Activated CD4-positive, alpha-beta T cell treated with anti-CD3 and anti-CD28 coated beads for 36 hours (primary cell): ENCODE measurements at places on chromosomes 1 and 21. TPM values are rescaled to one million over a fixed set of nuclear protein-coding genes. Genes with fewer than 3 reads are reported as not detected.

The ADGRB2 gene
- total RNA-seq: 1.2 TPM

The RRP15 gene
- total RNA-seq: 30.5 TPM

The CELA2B gene
- not detected for total RNA-seq

The PRRC2C gene
- 233 TPM for total RNA-seq

The KIF17 gene
- 0.25 TPM for total RNA-seq

The UTS2 gene
- total RNA-seq: not detected

The TNFSF18 gene
- total RNA-seq: not detected

DNA sequence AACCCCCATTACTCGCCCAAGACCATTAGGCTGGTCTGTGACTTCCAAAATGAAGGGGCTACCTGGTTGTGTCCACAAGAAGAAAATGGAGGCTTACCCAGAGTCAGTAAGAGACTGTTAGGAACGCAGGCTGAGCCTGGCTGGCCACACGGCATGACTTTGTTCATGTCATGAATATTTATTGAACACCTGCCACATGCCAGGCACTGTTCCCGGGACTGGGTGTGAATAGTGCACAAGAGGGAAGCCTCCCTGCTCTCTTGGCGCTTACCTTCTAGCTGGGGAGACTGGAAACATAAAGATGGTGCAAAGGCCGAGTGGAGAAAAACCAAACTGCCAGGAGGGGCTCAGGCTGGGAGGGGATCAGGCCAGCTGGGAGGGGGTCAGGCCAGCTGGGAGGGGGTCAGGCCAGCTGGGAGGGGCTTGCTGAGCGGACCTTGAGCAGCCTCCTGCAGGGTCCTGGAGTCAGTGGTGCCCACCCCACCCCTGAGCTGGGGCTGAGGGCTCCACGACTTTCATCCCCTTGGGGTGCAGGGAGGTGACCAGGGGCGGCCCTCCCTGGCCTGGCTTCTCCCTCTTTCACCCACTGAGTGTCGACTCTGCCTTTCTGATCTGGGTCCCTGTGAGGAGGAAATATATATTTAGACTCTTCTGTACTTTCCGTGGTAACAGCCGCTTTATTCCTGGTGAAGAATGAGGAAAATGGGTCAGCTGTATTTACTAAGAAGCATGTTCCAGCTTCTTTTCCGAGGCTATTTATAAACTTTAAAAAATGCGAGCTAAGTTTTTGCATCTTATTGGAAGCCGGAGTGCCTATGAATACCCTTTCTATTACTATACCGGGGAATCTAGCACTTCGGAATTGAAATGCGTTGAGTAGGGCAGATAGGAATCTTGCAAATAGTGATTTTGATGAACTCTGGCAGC lies 139.0 kb downstream of the CAMTA1 start:
- no peak for DNase-seq

- no peak for DNase-seq
Measured at GRCh38 chr1:62341089-62341488, 21.9 kb upstream of the KANK4 start.

DNA sequence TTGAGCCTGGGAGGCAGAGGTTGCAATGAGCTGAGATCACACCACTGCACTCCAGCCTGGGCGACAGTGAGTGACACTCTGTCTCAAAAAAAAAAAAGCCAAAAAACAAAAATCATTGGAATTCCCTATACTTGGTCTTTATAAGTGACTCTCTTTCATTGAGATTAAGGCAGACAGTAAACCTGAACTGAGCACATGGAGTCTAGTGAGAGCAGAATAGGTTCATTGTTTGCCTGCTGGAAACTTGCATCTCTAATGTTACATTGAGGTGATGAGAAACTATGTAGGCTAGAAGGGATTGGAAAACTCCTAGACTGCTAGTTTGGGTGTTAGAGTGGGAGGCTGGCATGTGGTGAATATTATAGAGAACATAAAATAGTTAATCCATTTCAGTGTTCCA lies 25.4 kb downstream of the MAST2 start:
- DNase-seq: no peak

DNA sequence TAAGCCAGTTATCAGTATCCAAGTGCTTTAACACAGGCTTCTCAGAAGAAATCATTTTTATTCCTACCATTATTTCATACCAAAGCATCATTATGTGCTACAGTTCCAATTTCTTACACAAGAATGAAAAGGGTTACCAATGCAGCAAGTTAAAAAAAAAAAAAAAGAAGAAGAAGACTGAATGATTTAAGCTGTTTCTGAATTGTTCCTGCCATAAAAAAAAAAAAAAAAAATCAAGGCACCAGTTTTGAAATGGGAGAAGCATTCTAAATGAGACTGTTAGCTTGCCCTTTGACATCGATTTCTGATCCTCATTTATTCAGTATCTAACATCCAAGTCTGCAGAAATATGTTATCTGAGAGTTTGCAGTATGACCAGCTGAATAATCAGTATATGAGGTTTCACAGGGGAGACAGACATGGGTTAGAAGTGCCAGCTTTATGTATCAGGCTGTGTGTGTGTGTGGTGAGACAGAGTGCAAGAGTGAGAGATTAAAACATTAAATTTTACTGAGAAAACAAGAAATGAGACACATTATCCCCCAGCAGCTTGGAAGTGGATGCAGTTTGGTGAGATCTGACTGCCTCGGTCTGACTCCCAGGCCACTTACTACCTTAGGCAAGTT lies 105.8 kb downstream of the COLGALT2 start:
- no peak for DNase-seq

DNA sequence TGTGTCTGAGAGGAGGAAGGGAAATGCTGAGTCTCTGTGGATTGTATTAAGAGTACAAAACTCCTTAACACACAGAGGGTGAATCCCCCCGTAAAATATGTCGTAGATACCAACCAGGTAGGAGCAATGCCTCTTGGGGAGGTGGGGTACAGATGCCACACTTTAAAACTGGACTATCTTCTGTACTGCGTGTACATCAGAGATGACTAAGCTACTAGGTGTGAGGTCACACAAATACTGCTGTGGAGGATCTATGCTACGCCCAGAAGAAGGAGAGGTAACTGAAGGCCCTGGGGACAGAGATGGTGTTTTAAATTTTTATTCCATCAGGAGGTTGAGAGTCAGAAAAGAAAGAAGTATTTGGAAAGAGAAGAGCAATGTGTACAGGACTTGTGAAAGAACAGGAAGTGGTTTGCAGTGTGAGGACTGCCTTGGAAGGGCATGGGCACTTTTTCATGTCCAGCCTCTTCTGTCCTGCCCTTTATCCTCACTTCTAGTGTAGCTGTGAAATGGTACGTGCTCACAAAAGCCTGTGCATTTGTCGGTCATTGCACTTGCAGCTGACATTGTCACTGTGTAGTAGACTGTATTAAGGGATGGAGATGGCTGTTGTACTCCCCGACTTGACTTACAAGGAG lies 287.8 kb upstream of the CHRM3 start:
- DNase-seq: no peak

DNA sequence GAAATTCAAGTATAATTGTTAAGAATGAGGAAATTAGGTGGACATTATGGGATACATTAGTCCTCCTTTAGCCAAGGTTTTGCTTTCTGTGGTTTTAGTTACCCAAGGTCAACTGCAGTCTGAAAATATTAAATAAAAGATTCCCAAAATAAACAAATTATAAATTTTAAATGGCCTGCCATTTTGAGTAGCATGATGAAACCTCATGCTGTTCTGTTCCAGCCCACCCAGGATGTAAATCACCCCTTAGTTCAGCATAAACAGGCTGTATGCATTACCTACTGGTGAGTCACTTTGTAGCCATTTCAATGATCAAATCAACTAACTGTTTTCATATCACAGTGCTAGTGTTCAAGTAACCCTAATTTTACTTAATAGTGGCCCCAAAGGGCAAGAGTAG lies 132.5 kb upstream of the LYPLAL1 start:
- DNase-seq: no peak

DNA sequence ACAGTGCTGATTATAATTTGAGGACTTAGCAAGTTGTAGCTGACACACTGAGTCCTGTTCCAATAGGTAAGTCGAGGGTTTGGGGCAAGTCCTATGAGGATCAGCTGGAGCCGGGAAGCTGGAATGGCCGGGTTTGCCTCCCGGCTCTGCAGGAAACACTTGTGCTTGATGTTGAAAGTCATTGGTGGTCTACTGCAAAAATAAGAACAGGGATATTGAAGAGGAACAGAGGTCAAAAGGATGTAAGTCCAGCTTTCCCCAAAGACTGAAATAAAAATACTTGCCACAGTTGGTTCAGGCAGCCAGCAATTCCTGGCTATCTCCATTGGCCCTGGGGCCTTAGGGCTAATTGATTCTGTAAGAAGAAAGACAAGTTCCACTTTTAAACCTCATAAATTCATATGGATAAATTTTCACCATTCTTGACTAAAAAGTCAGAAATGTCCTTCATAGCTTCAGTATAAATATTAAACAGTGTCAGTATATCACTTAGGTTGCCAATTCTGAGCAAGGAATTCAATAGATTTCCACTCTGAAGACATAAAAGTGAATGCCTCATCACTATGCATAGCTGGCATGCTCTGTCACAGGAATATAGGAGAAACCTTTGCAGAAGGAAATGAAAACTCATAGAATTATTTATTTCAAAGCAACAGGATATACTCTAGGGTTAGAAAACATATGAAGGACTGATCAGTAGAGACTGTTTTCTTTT lies 165.2 kb downstream of the AK5 start:
- no peak for DNase-seq

DNA sequence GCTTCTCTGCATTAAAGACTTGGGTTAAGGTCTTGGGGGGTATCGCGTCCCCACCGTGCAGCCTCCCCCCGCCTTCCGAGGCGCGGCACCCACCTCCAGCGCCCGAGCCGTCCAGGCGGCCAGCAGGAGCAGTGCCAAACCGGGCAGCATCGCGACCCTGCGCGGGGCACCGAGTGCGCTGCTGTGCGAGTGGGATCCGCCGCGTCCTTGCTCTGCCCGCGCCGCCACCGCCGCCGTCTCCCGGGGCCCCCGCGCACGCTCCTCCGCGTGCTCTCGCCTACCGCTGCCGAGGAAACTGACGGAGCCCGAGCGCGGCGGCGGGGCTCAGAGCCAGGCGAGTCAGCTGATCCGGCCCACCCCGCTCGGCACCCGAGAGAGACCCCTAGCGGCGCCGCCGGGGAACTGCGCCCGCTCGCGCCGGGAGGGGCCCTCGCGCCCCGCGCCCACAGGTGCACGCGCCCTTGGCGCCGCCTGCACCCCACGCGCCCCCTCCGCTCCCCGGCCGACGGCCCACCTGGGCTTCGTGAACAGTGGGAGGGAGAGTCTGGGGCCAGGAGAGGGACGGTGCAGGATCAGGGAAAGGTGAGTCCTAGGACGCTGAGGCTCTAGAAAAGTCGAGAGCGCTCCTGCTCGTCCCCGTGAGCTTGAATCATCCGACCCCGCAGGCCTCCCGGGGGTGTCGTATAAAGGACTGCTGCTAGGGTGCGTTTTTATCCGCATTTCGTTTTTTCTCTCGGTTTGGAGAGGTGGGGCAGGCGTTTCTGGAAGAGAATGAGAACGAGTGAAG lies at the start of gene APP:
Gene APP, minus strand, starts transcription at position 300 of the 787 bp plus-strand sequence. Its CDS starts 150 bp downstream, at position 150.
- peak; percentile 93 for DNase-seq

- DNase-seq: no peak
Measured at GRCh38 chr1:111285879-111286278, 4.8 kb upstream of the CHIA start.

DNA sequence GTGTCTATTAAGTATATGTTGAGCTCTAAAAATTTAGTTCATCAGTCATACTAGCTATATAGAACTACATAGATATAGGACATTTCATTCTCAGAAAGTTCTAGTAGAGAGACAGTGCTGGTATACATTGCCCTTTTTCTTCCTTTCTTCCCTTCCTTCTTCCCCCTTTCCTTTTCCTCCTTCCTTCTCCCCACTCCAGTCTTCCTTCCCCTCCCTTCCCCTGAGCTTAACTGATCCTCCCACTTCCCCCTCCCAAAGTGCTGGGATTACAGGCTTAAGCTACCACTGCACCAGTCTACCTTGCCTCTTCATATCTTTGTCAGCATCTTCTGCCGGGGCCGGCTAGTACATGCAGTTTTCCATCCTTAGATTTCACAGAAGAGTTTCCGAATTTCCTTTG lies 12.1 kb downstream of the THRAP3 start:
- DNase-seq: no peak

DNA sequence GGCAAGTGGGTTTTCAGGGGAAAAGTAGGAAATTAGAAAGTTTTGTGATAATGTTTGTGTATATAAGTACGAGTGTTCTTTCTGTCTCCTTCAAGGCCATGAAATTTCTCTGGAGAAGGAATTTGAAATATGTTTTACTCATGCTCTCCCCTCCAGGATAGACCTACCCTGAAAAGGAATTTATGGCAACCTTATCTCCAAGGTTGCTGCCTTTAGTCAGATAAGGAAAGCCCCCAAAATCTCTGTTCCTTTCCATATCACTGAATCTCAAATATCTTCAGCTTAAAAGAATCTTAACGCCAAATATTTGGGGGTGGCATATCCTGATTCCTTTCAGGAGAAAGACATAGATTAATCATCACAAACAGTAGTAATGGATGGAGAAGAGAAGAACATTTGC lies 499 bp upstream of the C4BPB start:
- no peak for DNase-seq

DNA sequence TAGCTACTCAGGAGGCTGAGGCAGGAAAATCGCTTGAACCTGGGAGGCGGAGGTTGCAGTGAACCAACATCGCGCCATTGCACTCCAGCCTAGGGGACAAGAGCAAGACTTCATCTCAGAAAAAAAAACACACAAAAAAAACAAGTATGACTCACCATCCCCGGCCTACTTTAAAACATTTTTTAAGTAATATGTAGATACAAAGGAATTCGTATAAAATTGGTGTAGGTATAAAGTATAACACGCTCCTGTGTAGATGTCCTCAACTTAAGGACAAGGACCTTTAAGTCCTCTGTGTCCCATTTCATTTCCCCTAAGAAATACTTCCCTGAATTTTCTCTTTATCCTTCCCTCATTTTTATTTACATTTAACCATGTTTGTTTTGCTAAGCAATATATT lies 73.4 kb upstream of the PKN2 start:
- no peak for DNase-seq

DNA sequence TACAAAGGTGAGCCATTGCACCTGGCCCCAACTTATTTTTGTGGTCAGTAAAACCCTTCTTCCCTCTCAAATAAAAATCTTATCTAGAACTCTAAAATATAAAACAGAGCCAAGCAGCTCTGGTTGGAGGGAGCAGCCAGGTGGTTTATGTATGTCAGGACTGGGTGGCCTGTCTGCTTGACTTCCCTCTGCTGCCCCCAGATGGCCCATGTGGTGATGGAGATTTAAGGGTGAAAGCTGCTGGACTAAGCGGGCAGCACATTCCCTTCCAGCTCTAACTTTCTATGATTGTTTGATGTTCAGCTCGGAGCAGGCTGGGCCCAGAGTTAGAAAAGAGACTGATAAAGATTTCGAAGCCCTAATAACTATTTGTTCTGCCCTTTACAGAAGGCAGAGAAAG lies 11.9 kb upstream of the PAQR6 start:
- no peak for DNase-seq

GRCh38 chr1:202439308-202439707 lies 90.8 kb downstream of the PPP1R12B start:
- no peak for DNase-seq

GRCh38 chr1:40740039-40740996 lies 43.3 kb upstream of the KCNQ4 start:
- DNase-seq: no peak

- DNase-seq: no peak
Measured at GRCh38 chr1:170864238-170864637, 71.1 kb upstream of the MROH9 start.

- no peak for DNase-seq
Measured at GRCh38 chr1:86914601-86914997, at the start of gene HS2ST1. HS2ST1 (plus strand) TSS chr1:86914635.
